HT-29 (cell line): ENCODE measurements at places on chromosomes 4 and X. TPM values are rescaled to one million over a fixed set of nuclear protein-coding genes. Genes with fewer than 3 reads are reported as not detected.

Gene GAGE13
- not detected in 2 replicates for total RNA-seq

Gene SLC16A2
- total RNA-seq = not detected in 2 replicates

Gene CENPE
- 4.3 and 5.7 TPM in 2 replicates for total RNA-seq

Gene GJB1
- total RNA-seq = 45.9 and 52.6 TPM in 2 replicates

Gene UGT2B15
- 0.28 TPM in 1 of 2 replicates, not detected in the other for total RNA-seq

Gene CPE
- not detected in 2 replicates for total RNA-seq

Gene AMBN
- total RNA-seq = not detected in 2 replicates

Gene SNCA
- total RNA-seq = not detected in 2 replicates

Gene SPANXN2
- total RNA-seq = not detected in 2 replicates

Gene SLC9A7
- 26.9 and 30.4 TPM in 2 replicates for total RNA-seq

Gene NAA11
- not detected in 2 replicates for total RNA-seq

Gene XAGE1A
- total RNA-seq = not detected in 2 replicates

Gene TAF7L
- not detected in 2 replicates for total RNA-seq

Gene WAS
- 0.15 and 0.50 TPM in 2 replicates for total RNA-seq

Gene CSN1S1
- total RNA-seq = not detected in 2 replicates

Gene PDGFRA
- not detected in 2 replicates for total RNA-seq

Gene KIF4A
- total RNA-seq = 20.1 and 21.7 TPM in 2 replicates

Gene AMOT
- total RNA-seq = 0.13 and 0.25 TPM in 2 replicates

Gene RNF150
- total RNA-seq = not detected in 2 replicates

Gene RIBC1
- total RNA-seq = 2.6 and 3.4 TPM in 2 replicates

Gene NLGN4X
- total RNA-seq = not detected in 2 replicates

Gene ARHGAP24
- 0.50 and 1.0 TPM in 2 replicates for total RNA-seq

Gene PLAC8
- 9.8 and 10.8 TPM in 2 replicates for total RNA-seq

Gene DIPK2B
- total RNA-seq = not detected in 2 replicates

Gene MAGEA10
- total RNA-seq = not detected in 2 replicates

Gene HSFX4
- 0.47 TPM in 1 of 2 replicates, not detected in the other for total RNA-seq

Gene HTN3
- total RNA-seq = not detected in 2 replicates

Gene DDX60
- total RNA-seq = 0.89 and 3.6 TPM in 2 replicates

Gene TMEM33
- total RNA-seq = 100 and 119 TPM in 2 replicates

Gene GABRA4
- not detected in 2 replicates for total RNA-seq

Gene AFM
- not detected in 2 replicates for total RNA-seq

Gene MXRA5
- not detected in 2 replicates for total RNA-seq

Gene OGT
- total RNA-seq = 87.4 and 97.9 TPM in 2 replicates

Gene CFAP299
- total RNA-seq = not detected in 2 replicates

Gene HGFAC
- total RNA-seq = 0.13 TPM in 1 of 2 replicates, not detected in the other

Gene SGMS2
- 88.1 and 133 TPM in 2 replicates for total RNA-seq

Gene CENPVL2
- not detected in 2 replicates for total RNA-seq

Gene FGF13
- not detected in 2 replicates for total RNA-seq

Gene PABPC5
- total RNA-seq = not detected in 2 replicates

Gene GPRASP1
- total RNA-seq = 0.13 and 0.23 TPM in 2 replicates

Gene RHOH
- not detected in 2 replicates for total RNA-seq

Gene ENPEP
- total RNA-seq = 0.39 and 0.61 TPM in 2 replicates

Gene ATOH1
- 2.7 and 3.7 TPM in 2 replicates for total RNA-seq

Gene PFKFB1
- not detected in 2 replicates for total RNA-seq

Gene NXF3
- not detected in 2 replicates for total RNA-seq

Gene ABLIM2
- 0.13 TPM in 1 of 2 replicates, not detected in the other for total RNA-seq

Gene NEIL3
- total RNA-seq = 3.1 and 4.6 TPM in 2 replicates

Gene SHROOM2
- not detected in 2 replicates for total RNA-seq

Gene STPG2
- total RNA-seq = not detected in 2 replicates

Gene TMEM35A
- total RNA-seq = not detected in 2 replicates
